SJSA1 (cell line): ENCODE measurements at places on chromosomes 3 and 15. TPM values are rescaled to one million over a fixed set of nuclear protein-coding genes. Genes with fewer than 3 reads are reported as not detected.

The ONECUT1 gene
- total RNA-seq: not detected in 2 replicates

The SLC38A3 gene
- total RNA-seq: not detected in 2 replicates

The FBN1 gene
- 352 and 372 TPM in 2 replicates for total RNA-seq

DNA sequence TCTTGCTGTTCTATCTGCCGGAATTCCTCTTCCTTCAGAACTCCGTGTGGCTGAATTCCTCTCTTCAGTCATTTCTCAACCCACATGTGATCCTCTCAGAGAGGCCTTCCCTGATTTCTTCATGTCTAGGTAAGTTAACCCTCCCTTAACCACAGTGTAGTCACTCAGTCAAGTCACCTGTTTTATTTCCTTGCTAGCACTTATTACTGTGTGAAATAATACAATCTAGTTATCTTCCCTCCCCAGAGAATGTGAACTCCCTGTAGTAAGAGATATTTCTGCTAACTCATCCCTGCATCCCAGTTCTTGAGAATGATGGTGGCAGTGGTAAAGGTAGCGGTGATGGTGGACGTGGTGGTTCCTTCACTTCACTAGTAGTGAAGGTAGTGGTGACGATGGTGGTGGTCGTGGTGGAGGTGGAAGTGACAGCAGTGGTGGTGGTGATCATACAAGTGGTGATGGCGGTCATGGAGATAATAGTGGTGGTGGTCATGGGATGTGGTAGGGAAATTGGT, 33.3 kb downstream of the COL6A5 start:
- DNase-seq: no peak

DNA sequence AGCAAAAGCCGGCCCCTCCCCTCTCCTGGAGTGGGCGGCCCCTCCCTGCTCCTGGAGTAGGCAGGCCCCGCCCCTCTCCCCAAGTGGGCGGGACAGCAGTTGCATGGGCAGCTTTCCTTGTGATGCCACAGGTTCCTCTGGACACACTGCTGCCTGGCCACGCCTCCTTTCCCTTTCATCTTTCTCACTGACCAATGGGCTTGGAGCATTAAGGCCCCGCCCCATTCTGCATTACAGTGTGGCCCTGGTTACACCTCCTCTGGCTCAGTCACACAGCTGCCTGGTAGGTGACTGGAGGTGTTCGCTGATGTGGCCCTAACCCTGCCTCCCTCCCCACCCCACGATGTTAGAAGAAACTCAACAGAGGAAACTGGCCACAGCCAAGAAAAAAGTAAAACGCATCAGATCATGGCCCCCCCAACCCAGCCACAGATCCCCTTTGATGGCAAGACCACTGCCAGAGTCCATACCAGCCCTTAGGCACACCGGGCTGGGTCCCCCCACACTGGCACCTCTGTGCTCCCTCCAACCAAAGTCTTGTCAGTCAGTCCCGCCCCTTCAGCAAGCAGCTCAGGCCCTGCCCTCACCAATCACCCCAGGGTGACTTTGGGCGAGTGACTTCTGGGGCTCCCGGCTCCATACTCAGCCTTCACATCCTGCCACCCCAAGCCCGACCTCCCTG, 84.3 kb downstream of the ADAMTS7 start:
- DNase-seq: no peak

GRCh38 chr3:27138005-27138404, 231.2 kb downstream of the NEK10 start:
- DNase-seq: no peak

- DNase-seq: no peak
Measured at GRCh38 chr15:65529762-65530317, 423 bp upstream of the HACD3 start.
